Activated gamma-delta T cell treated with anti-CD3 and anti-CD28 coated beads, Interleukin-2, amount 50 U/mL, for 16 hours (primary cell): ENCODE measurements at places on chromosomes 7 and 10.

GRCh38 chr10:10128387-10128786, 889.3 kb upstream of the CELF2 start:
- DNase-seq = no peak

GRCh38 chr7:96380111-96380512, 58.2 kb upstream of the SLC25A13 start:
- DNase-seq = no peak

- DNase-seq = no peak
Observed at GRCh38 chr7:93092757-93093370, 24.9 kb downstream of the SAMD9 start.

DNA sequence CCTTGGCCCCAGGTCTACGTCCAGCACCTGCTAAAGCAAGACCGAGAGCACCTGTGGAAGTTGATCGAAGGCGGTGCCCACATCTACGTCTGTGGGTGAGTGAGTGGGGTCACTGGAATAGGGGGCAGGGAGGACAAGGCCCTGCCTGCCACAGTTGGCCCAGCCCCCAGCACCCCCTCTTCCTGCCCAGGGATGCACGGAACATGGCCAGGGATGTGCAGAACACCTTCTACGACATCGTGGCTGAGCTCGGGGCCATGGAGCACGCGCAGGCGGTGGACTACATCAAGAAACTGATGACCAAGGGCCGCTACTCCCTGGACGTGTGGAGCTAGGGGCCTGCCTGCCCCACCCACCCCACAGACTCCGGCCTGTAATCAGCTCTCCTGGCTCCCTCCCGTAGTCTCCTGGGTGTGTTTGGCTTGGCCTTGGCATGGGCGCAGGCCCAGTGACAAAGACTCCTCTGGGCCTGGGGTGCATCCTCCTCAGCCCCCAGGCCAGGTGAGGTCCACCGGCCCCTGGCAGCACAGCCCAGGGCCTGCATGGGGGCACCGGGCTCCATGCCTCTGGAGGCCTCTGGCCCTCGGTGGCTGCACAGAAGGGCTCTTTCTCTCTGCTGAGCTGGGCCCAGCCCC, 8.1 kb downstream of the TMEM120A start:
- DNase-seq = no peak

GRCh38 chr10:132987671-132988571, 45.6 kb upstream of the CFAP46 start:
- DNase-seq = no peak

DNA sequence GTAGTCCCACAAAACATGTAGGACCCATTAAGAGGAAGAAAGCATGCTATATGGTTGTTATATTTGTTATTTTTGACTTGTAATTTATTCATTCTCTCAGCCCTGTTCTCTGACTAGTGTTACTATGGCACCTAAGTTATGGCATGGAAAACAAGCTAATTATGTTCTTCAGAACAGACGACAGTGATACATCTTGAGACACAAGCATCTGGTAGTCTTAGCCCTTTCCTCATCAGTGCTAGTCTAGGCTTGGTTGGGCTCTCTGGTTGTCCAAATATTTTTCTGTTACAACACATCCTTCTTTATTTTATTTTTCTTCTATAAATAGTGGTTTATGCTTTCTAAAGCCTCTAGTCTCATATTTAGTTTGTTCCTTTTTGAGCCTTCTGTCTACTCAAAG, 308.3 kb upstream of the KAT6B start:
- no peak for DNase-seq

- DNase-seq = no peak
Observed at GRCh38 chr10:33791272-33791660, 456.8 kb upstream of the NRP1 start.

DNA sequence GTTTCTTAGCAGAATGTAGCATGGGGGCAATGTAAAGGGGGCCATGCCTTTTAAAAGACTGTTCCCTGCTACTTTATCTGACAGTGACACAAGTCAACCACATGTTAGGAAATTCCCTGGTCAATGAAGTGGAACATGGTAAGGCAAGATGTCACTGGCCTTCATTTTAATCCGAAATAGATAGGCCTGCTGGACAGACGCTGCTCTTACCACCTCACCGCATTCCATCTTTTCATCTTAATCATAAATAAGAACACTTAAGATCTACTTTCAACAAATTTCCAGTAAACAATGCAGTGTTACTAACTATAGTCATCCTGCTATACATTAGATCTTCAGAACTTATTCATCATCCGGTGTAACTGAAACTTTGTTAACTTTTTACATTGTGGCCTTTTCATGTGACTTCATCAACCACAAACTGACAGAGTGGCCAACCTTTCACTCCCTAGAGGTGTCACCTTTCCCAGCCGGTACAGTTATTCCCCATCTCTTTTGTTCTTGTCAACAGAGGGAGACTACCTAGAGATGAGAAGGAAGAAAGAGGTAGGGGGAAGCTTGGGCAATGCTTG, 15.6 kb downstream of the ASB4 start:
- DNase-seq = no peak

GRCh38 chr7:151704960-151705635, 171.8 kb downstream of the PRKAG2 start:
- no peak for DNase-seq

DNA sequence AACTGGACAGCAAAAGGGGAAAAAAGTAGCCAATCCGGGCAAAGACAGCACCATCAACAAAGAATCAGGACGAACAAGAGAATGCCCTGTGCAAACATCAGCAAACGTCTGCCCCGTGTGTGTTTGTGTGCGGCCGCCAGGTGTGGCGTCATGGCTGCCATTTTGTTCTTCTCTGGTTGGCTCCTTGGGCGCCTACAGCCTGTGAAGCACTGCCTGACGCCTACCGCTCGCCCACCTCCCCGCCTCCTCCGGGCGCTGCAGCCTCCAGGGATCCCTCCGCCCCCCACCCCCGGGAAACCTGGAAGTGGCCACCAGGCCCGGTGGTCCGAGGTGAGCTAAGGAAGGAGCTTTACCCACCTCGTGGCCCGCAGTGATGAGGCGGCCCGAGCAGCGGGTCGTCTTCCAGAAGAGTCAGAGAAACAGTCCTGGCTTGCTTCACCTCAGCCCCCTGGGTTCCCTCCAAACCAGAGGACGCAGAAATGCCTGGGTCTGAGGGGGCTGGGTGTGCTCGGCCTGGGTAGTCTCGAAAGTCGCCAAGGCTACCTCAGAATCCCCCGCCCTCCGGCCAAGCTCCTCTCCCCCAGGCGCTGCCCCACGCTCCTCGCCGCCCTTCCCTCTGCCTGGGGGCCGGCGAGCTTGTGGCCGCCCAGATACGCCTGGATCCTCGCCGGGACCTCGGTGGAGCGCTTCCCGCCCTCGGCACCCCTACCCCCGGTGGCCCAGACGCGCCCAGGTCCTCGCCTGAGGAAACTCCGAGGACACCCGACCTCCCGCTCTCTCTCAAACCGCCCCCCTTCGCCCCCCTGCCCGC, 61.8 kb upstream of the IL6 start:
- DNase-seq = no peak

DNA sequence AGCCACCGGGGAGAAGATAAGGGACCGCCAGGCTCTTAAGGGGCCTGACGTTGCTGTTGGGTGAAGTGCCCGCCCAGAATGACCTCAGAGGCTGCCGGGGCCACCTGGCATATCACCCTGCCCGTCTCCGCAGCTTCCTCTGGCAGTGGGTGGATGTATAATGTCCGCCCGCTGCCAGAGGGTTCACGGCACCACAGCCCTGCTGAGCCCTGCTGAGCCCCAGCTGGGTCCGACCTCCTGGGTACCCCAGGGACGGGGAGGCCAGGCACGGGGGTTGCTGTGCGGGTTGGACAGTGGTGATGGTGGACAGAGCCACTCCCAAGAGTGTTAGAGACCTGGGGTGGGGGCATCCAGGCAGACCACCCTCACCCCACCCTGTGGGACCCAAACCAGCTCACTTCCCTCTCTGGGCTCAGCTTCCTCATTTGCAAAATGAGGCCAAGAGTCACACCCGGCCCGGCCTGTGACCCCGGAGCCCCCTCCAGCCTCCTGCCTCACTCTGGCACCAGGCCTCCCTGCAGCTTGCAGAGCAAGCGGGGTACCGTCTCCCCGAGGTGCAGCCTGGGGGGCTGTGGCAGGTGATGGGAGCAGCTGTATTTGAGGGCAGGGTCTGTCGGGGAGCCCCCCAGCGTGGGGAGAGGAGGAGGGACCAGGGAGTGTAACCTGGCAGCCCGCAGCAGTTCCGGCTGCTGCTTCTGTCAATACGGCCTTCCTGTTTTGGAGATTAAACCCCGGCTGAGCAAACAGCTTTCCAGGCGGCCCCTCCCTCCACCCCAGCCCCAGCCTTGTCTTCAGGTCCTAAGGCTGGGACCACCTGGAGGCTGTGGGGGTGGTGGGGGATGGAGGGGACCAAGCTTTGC, 8.4 kb upstream of the LFNG start:
- peak; percentile 51 for DNase-seq

DNA sequence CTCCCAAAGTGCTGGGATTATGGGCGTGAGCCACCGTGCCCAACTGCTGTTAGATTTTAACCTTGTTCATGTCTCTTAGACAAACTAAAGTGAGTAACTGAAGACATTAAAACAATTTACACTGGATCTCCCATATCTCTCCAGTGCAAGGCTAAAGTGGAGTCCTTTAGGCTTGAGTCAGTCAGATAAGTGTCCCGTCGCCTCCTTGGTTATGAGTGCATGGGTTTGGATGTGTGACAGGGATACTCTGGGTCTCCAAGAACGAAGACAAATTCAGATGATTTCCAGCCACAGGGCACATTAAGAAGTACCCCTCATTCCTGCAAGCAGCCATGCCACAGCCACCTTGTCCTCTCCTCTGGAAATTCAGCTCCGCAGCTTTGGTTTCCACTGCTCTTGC, 66.1 kb upstream of the PDZD8 start:
- no peak for DNase-seq

DNA sequence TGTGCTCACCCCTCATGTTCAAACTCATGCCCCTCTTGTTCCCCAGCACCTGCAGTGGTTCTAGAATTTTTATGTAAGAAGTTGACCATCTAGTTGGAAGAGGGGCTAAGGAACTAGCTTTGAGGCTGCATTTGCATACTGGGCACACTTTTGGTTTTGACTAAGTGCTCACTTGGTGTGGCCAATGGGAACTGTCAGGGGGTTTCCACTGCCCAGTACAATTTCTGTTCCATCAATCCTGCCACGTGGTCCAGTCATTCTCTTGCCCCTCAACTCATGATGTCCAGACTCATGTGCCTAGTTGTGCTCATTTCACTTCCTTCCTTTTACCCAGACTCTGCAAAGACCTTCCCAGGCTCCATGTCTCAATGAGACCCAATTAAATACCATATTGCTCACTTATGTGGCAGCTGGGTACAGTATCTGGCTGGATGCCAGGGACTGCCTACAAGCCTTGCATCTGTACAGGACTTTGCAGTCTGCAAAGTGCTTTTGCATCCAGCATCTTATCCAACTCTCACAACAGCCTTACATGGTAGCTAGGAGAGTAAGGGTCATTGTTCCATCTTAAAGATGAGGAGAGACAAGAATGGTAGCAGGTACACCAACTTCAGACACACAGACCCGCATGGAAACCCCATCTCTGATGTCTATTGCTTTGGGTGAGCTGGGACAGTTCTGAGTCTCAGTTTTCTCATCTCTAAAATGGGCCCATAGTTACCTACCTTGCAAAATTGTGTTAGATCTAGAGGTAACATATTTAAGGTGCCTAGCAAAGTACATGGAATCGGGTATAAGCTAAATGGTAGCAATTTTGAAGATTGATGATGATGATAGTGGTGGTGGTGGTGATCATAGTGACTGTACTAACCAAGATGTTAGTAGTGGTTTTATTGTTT, 30.1 kb upstream of the KCNMA1 start:
- no peak for DNase-seq

- no peak for DNase-seq
Observed at GRCh38 chr7:141178486-141179135, 104.7 kb downstream of the TMEM178B start.

DNA sequence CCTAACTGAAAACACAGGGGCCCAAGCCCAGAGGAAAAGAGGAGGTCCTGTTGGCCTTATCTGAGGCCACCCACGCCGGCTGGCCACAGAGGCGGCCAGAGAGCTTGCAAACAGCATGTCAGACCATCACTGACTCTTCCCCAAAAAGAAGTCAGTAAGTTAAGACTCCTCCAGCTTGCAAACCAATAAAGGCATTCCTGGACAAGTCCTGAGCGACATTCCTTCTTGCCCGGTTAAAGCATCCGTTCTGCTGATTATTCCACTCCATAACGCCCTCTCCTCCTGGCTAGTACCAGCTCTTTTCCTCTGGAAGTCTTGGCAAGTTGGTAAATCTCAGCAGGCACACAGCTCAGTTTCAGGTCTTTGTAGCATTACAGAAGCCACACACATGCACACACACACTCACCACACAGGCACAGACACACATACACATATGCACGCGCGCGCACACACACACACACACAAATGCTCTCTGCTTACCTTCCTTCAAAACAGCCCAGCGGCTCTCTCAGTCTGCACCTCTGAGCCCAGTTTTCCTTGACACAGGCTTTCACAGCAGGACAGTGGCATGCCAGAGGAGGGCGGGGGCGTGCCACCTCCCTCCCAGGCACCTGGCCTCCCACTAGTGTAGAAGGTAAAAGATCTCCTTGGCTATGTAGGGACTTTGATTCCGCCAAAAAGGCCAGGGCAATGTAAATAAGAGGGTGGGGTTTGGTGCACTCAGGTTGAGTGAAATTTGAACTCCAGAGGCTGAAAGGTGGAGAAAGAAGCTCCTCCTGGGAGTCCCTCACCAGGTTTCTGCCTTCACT, 201.4 kb downstream of the TNS3 start:
- no peak for DNase-seq

DNA sequence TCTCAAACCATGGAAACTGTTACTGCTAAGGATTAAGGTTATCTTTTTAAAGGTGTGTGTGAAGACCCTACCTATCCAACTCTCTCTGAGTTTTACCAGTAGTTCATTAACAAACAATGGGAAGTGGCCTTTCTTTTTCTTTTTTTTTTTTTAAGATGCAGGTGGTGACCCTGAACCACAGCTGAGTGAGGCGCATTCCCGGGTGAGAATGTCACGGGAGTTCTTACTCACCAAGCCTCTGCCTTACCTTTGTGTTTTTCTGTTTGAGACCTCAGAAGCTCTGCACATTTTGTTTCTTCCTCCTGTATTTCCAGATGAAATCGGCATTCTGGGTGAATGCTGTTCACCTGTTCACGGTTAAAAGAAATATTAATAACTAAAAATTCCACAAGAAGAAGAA, 2.5 kb downstream of the VIPR2 start:
- DNase-seq = no peak

GRCh38 chr10:23754941-23755340, 316.1 kb downstream of the OTUD1 start:
- no peak for DNase-seq

- no peak for DNase-seq
Observed at GRCh38 chr7:14850039-14850438, 52.5 kb downstream of the DGKB start.
